ENCODE measurements at places on chromosomes 4 and X.

- no peaks in the 10 kb centered on the region for H3K27me3 ChIP-seq
- H3K27ac ChIP-seq: no peak overlapping the region
- H3K4me3 ChIP-seq: no peak overlapping the region
Observed at GRCh38 chrX:53695946-53696549, 9.5 kb upstream of the HUWE1 start.

DNA sequence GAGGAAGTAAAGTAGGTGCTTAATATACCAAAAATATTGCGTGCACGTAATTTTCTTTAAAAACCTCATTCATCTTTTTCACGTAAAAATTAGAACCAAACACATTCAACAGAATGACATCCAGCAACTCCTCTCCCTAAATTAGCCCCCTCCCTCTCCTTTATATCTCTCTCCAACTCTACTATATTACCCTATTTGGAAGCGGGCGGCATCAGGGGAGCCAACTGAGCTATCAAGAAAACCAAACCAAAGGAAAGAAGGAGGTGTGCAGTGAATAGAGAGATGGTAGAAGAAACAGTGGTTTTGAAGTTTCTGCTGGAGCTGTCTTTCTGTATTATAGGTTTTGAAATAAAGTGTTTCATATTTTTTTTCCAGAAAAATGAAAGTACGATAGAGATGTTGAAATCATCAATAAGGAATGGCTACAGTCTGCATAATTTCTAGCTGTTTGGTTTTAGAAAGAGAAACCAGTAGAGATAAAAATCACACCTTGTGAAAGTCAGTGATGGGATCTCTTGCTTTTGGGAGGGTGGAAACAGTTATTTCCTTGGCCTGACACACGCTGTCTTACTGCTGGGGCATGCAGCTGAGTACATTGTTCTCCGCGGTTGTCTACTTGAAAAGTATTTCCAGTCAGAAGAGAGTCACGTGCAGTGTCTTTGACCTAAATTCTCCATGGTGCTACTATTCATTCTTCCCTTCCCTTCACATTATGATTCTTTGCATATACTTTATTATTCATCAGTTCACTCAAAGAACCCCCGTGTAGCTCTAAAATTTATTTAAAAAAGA lies 94.1 kb upstream of the WDR17 start:
- no peaks in the 10 kb centered on the region for H3K36me3 ChIP-seq
- no peak overlapping the region for H3K27ac ChIP-seq
- DNase-seq: no peak
- H3K27me3 ChIP-seq: no peaks in the 10 kb centered on the region

- H3K4me3 ChIP-seq: no peak overlapping the region
- no peaks in the 10 kb centered on the region for H3K27me3 ChIP-seq
- H3K36me3 ChIP-seq: no peaks in the 10 kb centered on the region
- no peak overlapping the region for H3K27ac ChIP-seq
- no peaks in the 10 kb centered on the region for H3K4me1 ChIP-seq
- no peak for DNase-seq
Observed at GRCh38 chr4:78578674-78579425, 27.3 kb downstream of the ANXA3 start.

- H3K36me3 ChIP-seq: no peaks in the 10 kb centered on the region
- no peak overlapping the region for H3K4me3 ChIP-seq
- no peaks in the 10 kb centered on the region for H3K4me1 ChIP-seq
- DNase-seq: no peak
- no peak overlapping the region for H3K27ac ChIP-seq
Observed at GRCh38 chrX:2540426-2540947, 39.7 kb upstream of the DHRSX start.

- no peaks in the 10 kb centered on the region for H3K36me3 ChIP-seq
- no peak overlapping the region for H3K4me3 ChIP-seq
- no peak for DNase-seq
- H3K27me3 ChIP-seq: no peaks in the 10 kb centered on the region
- H3K4me1 ChIP-seq: no peaks in the 10 kb centered on the region
Observed at GRCh38 chr4:112170451-112170993, 25.3 kb downstream of the FAM241A start.

- no peaks in the 10 kb centered on the region for H3K4me1 ChIP-seq
- H3K27me3 ChIP-seq: no peaks in the 10 kb centered on the region
- H3K4me3 ChIP-seq: no peak overlapping the region
- no peak overlapping the region for H3K27ac ChIP-seq
- DNase-seq: no peak
Observed at GRCh38 chrX:69388526-69388925, 115.6 kb upstream of the NALF2 start.

DNA sequence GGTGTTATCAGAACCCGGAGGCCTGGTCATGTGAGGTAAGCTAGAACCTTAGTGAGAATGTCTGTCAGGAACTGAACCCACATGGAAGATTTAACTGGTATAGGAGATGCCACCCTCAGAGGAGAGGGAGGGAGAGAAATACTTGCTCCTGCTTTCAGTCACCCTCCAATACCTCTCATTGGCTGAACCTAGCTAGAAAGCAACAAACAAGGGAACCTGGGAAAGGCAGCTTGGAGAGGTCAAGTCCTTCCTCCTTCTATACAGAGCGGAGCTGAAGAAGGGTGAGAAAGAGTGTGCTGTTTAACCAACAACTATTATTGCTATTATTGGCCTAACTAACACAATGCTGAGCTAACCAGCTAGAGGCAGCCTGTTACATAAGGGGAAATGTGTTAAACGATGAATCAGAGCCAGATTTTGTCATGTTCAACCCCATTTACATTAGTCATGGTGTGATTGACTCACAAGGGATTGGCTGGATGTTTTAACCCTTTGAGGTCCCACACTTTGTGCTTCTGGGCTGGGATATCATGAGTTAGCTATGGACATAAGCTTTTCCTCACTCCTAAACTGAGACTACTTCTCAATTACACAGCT lies 96.5 kb upstream of the ESX1 start:
- H3K36me3 ChIP-seq: no peaks in the 10 kb centered on the region
- no peaks in the 10 kb centered on the region for H3K27me3 ChIP-seq
- H3K4me1 ChIP-seq: no peaks in the 10 kb centered on the region
- DNase-seq: no peak
- H3K27ac ChIP-seq: no peak overlapping the region

- H3K36me3 ChIP-seq: no peaks in the 10 kb centered on the region
- peak overlapping the region; percentile 88 for H3K4me3 ChIP-seq
- peak overlapping the region; percentile 89 for H3K27ac ChIP-seq
- no peaks in the 10 kb centered on the region for H3K27me3 ChIP-seq
Observed at GRCh38 chrX:118346258-118347094, 570 bp downstream of the WDR44 start.

DNA sequence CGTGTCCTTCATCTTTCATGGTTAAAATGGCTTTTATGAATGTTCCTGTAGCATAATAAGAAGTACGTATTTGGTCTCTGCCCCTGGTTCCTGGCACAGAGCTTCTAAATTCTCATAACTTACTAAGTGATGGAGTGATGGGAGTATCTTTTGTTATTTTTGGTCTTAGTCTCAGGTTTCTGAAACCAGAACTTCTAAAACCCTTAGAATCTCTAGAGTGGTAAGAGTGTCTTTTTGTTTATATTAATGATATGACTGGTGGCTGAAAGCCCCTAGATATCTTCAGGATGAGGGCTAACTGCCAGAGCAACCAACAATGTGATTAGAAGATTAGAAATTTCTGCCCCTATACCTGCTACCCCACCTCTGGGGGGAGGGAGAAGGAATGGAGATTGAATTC lies 45.8 kb upstream of the BBS12 start:
- no peaks in the 10 kb centered on the region for H3K27me3 ChIP-seq
- DNase-seq: no peak
- H3K27ac ChIP-seq: no peak overlapping the region
- H3K36me3 ChIP-seq: no peaks in the 10 kb centered on the region

DNA sequence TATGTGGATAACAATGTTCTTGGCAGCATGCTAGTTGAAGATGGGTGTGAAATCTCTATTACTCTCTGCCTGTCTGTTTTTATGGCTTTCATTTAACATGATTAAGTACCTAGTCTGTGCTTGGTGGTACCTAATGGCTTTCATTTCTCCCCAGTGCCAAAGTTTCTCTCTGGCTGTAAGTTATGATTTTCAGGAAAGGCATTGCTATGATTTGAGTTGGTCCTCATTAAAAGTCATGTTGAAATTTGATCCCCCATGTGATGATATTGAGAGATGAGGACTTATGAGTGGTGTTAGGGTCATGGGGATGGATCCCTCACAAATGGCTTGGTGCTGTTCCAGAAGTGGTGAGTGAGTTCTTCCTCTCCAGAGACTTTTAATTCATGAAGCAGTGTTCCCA lies 162.4 kb upstream of the IL15 start:
- no peaks in the 10 kb centered on the region for H3K27me3 ChIP-seq
- DNase-seq: no peak
- no peaks in the 10 kb centered on the region for H3K4me1 ChIP-seq
- H3K4me3 ChIP-seq: no peak overlapping the region

GRCh38 chr4:100945789-100946188 lies 401.5 kb downstream of the PPP3CA start:
- no peak overlapping the region for H3K27ac ChIP-seq
- H3K4me1 ChIP-seq: no peaks in the 10 kb centered on the region
- H3K36me3 ChIP-seq: no peaks in the 10 kb centered on the region
- H3K27me3 ChIP-seq: no peaks in the 10 kb centered on the region
- DNase-seq: no peak

DNA sequence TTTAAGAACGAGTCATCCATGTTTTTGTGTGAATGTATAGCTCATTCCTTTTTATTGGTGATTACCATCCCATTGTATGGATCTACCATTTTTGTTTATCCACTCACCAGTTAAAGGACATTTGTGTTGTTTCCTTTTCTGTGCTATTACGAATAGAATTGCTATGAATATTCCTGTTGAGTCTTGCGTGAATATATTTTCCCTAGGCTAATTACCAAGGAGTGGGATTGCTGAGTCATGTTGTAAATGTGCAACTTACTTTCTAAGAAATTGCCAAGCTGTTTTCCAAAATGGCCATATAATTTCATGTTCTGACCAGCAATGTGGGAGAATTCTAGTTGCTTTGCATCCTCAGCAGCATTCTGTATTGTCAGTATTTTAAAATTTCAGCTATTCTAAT lies 51.3 kb downstream of the YIPF6 start:
- no peaks in the 10 kb centered on the region for H3K4me1 ChIP-seq
- no peaks in the 10 kb centered on the region for H3K27me3 ChIP-seq
- H3K36me3 ChIP-seq: no peaks in the 10 kb centered on the region
- H3K4me3 ChIP-seq: no peak overlapping the region
- H3K27ac ChIP-seq: no peak overlapping the region

DNA sequence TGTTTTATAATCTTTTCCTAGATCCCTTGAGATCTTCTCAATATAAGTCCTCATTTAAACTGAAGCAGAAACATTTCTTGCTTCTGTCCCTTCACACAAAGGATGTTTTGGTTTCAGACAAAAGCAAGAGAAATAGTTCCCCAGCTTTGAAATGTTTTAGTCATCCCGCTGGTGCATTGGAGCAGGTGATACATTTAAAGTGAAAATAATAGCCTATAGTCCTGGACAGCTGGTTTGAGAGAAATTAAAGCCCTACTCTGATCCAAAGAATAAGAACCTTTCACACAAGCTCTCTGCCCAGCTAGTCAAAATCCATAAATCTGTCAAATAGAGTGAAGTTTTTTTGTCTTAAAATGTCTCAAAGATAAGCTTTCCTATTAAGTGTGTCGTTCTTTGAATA lies 79.4 kb downstream of the LUZP4 start:
- H3K4me1 ChIP-seq: no peaks in the 10 kb centered on the region
- H3K36me3 ChIP-seq: no peaks in the 10 kb centered on the region

DNA sequence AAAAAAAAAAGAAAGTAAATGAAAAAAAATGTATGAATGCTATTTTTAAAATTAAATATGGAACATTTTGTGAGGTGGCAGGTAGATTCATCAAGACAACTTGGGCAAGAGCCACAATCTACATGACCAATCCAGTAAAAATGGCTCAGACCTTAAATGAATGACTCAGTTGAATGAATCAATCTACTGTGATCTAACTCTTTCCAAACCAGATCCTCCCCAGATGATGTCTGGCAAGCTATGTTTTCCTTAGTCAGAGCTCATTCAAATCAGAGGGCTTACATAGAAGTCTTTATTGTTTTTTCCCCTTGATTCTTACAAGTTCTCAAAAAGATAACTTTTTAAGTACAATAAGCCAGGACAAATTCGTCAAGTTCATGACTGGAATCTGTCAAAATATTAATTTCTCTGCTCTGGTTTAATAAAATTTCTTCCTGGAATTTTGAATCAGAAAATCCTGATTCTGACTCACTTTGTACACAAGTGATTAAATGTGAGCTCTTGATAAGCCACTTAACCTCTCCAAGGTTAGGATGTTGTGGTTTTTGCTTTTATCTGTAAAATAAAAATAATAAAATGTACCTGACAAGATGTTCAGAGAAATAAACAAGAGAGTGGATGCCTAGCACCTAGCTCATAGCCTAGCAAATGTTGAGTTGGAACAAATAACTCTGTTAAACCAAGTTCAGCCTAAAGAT lies 105.6 kb upstream of the SMIM31 start:
- no peak for DNase-seq
- no peaks in the 10 kb centered on the region for H3K27me3 ChIP-seq
- H3K4me1 ChIP-seq: no peaks in the 10 kb centered on the region
- H3K4me3 ChIP-seq: no peak overlapping the region
- H3K27ac ChIP-seq: no peak overlapping the region

- no peak for DNase-seq
- no peak overlapping the region for H3K4me3 ChIP-seq
- no peak overlapping the region for H3K27ac ChIP-seq
- no peaks in the 10 kb centered on the region for H3K27me3 ChIP-seq
Observed at GRCh38 chr4:147975933-147976928, 244.3 kb downstream of the ARHGAP10 start.

DNA sequence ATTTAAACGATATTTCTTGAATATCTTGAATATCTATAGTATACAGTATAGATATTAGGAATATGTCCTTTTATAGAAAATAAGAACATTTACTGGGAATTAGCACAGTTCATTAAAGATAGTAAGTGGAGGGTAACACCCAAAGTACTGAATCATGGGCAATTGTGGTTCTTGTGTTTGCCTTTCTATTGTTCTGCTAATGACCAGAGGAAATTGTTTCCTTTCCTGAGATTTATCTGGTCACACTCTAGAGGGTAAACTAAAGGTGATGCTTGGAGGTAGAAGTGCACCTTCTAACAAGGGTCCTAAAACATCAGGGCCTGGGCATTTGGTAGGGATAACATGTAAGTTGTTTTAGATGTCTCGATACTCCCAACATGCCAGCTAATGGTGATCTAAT lies 241.3 kb upstream of the SFRP2 start:
- H3K27ac ChIP-seq: no peak overlapping the region
- DNase-seq: no peak
- no peaks in the 10 kb centered on the region for H3K36me3 ChIP-seq
- H3K4me1 ChIP-seq: no peaks in the 10 kb centered on the region
- no peak overlapping the region for H3K4me3 ChIP-seq
- no peaks in the 10 kb centered on the region for H3K27me3 ChIP-seq

GRCh38 chr4:71607780-71608677 lies 175.8 kb downstream of the GC start:
- H3K4me3 ChIP-seq: no peak overlapping the region
- no peak overlapping the region for H3K27ac ChIP-seq
- no peaks in the 10 kb centered on the region for H3K36me3 ChIP-seq
- no peaks in the 10 kb centered on the region for H3K4me1 ChIP-seq
- H3K27me3 ChIP-seq: no peaks in the 10 kb centered on the region

Measured in testis (tissue), 5 donors.